M059J (cell line): ENCODE measurements at places on chromosomes 2 and 18. TPM values are rescaled to one million over a fixed set of nuclear protein-coding genes. Genes with fewer than 3 reads are reported as not detected.

DNA sequence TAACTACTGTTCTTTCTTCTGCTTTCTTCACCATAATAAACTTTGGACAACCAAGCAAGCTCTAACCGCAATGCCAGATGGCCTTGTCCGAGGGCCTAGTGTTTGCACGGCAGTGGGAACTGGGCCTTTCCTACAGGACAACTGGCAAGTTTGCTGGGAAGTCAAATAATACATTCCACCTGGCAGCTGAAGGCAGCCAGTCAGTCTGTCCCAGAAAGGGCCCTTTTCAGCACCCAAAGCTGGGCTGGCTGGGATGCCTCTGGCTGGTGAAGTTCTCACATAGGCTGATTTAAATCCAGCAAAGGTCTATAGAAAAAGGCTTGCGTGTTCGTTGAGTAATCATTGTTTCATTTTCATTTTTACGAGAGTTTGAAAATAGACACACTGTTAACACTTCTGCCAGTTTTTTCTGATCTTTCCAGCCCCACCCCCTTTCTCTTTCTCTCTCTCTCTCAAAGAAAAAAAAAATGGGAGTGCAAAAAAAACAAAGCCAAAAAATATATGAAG lies 110.0 kb upstream of the EPAS1 start:
- peak; percentile 75 for DNase-seq

GRCh38 chr2:182186132-182186735 lies 200.6 kb downstream of the PPP1R1C start:
- peak; percentile 47 for DNase-seq

The SP5 gene
- 0.42 TPM in 1 of 2 replicates, not detected in the other for total RNA-seq

The CPO gene
- not detected in 2 replicates for total RNA-seq

The AQP12B gene
- not detected in 2 replicates for total RNA-seq

GRCh38 chr2:133063775-133064174 lies 393.8 kb upstream of the LYPD1 start:
- DNase-seq, result no peak

- DNase-seq, result no peak
Observed at GRCh38 chr2:12180031-12180430, 433.6 kb downstream of the LPIN1 start.

The TUBB8B gene
- not detected in 2 replicates for total RNA-seq

DNA sequence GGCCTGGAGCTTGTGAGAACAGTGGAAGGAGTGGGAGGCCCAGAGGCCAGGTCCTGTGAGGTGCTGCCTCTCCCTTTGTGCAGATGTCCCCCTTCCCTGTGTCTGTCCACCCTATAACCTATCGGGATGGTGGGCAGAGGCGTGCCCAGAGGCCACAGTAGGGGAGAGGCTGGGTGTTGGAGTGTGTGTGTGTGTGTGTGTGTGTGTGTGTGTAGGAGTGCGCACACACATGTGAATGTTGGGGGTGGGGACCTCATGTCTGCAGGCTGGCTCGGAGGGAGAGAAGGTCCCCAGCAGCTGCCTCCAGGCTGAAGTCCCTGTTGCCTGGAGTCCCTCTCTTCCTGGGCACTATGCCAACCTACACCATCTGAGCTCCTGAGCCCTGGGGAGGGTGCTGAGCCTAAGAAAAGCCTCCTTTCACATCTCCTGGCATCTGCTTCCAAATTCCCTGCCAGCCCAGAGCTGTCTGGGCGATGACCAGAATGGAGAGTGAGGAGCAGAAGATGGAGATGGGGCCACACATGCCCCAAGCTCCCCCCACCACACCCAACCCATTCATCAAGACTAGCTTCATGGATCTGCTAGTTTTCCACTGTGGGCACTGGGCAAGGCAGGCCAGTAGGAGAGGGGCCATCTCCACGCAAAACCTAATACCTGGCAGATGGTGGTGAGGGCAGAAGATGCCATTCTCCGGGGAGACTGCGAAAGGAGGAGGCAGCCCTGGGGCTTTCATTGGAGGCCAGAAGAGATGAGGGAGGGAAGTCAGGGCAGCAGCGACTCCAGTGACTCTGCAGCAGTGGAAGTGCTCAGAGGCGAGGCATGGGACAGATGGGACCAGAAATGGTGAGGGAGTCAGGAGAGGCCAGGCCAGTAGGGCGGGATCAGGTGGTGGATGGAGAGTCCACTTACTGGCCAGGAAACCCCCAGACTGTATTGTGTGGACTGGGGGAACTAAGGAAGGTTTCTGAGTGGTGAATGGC lies 20.3 kb downstream of the KCNK3 start:
- DNase-seq, result peak; percentile 52

DNA sequence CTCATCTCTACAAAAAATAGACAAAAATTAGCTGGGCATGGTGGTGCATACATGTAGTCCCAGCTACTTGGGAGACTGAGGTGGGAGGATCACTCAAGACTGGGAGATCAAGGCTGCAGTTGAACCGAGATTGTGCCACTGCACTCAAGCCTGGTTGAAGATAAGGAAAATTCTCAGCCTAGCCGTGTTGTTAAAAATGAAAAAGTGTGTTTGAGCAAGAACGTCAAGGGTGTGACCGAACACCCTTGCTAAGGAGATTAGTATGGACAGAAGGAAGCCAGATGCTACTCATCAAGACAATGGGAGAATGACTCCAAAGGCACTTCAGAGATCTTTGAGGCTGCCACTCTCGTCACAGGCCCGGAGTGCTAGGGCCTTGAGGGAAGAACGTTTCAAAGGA lies 70.0 kb upstream of the NDUFV2 start:
- no peak for DNase-seq

- no peak for DNase-seq
Observed at GRCh38 chr18:76274468-76275289, 220.4 kb downstream of the ZNF516 start.

DNA sequence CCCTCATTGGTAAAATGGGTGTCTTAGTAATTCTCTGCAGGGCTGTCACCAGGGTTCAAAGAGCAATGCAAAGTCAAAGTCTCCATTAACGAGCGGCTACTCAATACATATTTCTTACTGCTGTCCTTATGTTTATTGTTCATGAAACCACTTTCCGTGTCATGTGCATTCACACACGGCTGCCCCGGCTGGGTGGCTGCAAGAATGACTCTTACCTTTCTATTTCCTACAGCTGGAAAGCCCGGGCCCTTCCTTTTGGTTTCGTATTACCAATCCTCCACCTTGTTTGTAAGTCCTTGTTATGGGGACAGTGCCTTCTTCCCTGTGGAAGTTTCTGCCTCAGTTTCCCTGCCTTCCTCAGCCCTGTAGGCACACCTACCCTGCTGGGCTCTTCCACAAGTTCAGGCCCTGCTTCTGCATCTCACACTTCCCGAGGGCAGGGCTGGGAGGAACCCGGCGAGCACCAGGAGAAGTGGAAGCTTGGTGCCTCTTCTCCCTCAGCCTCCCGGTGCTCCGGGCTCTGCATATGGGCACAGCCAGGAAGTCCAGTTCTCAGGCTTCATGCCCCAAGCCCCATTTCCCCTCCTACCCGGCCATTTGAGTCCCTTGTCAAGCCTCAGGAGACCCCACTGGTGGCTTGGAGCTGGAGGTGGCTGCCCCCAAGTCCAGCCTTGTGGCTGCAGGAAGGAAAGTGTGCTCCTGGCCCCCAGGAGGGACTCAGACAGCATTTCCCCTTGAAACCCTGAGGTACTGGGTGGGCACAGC lies 18.7 kb upstream of the ACKR3 start:
- DNase-seq, result no peak

DNA sequence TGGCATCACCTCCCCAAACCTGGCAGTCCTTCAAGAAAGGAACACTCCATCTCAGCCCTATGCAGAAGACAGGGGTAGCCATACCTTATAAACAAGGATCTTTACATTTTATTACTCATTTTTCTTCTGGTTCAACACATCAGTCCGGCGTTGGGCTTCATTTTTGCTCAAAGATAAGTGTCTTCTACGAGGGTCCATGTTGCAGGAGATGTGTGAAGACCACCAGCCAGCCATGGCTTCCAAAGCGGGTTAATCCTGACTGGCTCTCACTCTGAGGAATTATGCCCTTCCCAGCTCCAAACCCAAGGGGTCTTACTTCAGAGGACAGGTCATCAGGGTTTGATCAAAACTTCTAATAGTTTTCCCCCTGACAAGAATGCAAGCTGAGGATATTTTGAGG lies 23.9 kb upstream of the GNAL start:
- DNase-seq, result no peak

- no peak for DNase-seq
Observed at GRCh38 chr18:49028091-49028490, 77.3 kb upstream of the SMAD7 start.

- no peak for DNase-seq
Observed at GRCh38 chr2:80168801-80169200, 135.8 kb downstream of the LRRTM1 start.

GRCh38 chr2:237294460-237294859 lies 119.5 kb downstream of the COL6A3 start:
- no peak for DNase-seq

The ATAD2B gene
- 2.9 and 3.8 TPM in 2 replicates for total RNA-seq

The EGR4 gene
- not detected in 2 replicates for total RNA-seq

GRCh38 chr2:9268301-9269080 lies 61.9 kb downstream of the ASAP2 start:
- DNase-seq, result no peak

GRCh38 chr2:41894563-41895333 lies 153.1 kb upstream of the PKDCC start:
- no peak for DNase-seq

GRCh38 chr18:25190472-25190871 lies 161.5 kb downstream of the ZNF521 start:
- peak; percentile 35 for DNase-seq

- no peak for DNase-seq
Observed at GRCh38 chr2:105329197-105329554, 359 bp downstream of the TGFBRAP1 start.

GRCh38 chr2:16615246-16615645 lies 50.4 kb downstream of the CYRIA start:
- no peak for DNase-seq

DNA sequence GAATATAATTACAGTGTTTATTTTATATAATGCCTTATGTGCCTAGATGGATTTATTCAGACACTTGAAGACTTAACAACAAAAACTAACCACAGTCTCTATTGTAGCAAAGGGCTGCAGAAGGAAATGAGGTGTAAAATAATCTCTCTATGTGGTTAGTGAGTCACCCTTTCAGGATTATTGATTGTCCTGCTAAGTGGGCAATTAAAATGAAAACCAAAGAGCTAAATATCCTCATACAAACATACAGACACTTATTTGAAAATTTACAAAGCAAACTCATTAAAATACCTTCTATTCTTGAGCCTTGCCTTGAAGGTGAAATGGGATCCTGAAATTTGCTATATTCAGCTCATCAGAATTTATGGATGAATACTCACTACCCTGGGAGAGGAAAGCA lies 27.7 kb upstream of the DCC start:
- DNase-seq, result no peak

GRCh38 chr2:226631671-226632070 lies 167.9 kb downstream of the IRS1 start:
- peak; percentile 39 for DNase-seq

- DNase-seq, result no peak
Observed at GRCh38 chr2:197254776-197255530, 55.6 kb downstream of the ANKRD44 start.

DNA sequence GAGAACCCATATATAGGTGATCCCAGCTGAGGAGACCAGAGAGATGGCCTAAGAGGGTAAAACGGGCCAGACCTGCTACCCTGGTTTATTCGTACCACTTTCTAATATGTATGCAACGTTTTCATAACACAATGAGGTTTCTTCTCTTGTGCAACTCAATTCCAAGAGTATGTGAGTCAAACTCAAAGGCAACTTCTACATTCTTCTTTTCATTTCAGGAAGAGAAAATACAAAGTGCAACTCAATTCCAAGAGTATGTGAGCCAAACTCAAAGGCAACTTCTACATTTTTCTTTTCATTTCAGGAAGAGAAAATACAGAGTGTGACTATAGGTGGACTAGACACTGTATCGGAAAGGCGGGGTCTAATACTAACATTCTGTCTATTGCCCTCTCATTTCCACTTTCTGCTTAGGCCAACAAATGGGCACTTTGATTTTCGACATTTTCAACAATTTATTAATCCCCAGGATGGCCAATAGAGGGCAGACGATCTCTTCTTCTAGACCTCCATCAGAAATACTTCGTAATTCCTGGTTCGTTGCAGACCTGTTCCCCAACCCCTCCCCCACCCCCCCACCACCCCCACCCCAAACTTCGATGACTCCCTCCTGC lies 3.7 kb upstream of the CRIM1 start:
- peak; percentile 66 for DNase-seq

GRCh38 chr2:64517511-64517884 lies 6.6 kb upstream of the AFTPH start:
- no peak for DNase-seq

DNA sequence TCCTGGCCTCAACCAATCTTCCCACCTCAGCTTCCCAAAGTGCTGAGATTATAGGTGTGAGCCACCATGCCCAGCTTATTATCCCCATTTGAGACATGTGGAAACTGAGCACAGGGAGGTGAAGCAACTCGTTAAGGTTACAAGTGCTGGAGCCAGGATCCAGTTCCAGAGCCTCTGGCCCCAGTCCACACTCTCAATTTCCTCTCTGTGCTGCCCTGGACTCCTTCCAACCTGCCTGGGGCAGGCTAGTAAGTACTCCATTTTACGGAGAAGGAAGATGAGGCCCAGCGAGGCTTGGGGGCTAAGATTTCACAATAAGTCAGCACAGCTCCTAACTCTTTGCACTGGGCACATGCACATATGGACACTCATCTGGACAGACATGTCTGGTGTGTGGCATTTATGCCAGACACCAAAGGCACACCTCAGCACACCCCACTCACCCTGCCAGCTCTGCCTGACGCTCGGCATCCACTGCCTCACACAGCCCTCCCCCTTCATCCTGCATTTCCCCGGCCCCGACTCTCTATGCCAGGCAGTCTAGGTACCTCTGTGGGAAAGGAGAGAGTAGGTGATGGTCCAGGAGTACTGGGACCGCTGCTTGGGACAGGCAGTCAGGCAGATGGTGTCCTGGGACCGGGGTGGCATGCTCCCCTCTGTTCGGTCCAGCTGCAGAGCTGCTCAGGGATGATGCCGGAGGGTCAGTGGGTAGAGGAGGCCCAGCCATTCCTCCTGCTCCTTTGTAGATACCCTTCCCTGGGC lies 20.5 kb downstream of the CFAP65 start:
- DNase-seq, result peak; percentile 19

The POTEJ gene
- not detected in 2 replicates for total RNA-seq

DNA sequence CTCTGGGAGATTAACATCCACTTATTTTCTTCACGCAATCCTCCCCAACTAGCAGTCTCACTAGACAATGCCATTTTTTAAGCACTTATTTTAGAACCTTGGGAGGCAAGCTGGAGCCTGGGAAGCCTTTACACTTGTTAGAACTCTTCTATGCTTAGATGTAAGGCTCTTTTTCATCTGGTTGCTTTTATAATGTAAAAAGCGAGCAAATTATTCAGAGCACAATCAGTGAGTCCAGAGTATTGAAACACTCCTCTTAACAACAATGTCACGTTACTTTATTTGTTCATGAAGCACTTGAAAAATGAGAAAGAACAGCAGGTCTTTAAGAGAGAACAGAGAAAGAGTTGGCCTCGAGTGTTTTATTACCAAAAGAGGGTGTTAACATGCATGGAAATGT lies 84.1 kb upstream of the SLC8A1 start:
- no peak for DNase-seq
